ENCODE measurements at places on chromosomes 2 and 18.

GRCh38 chr2:28101892-28102291 lies 211.4 kb downstream of the BABAM2 start:
- no peak for DNase-seq

- no peak for DNase-seq
Observed at GRCh38 chr2:166167449-166167848, 39.6 kb upstream of the SCN1A start.

- peak; percentile 80 for DNase-seq
Observed at GRCh38 chr2:240579771-240580614, 6.5 kb upstream of the CAPN10 start.

DNA sequence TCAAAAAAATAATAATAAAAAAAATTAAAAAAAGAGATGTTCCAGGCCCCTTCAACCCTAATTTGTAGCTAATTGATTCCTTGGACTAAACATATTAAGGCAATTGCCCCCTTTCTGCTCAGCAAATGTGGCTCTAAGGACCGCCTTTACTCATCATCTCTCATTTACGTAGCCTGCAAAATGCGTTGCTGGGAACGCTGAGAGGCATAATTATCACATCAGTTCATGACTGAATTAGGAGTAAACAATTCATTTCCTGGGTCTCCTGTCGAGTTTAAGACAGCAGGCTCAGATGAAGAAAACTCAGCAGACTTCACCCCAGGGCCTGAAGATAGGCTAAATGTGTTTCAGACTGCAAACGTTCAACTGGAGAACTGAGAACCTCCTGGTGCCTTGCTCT lies 413.5 kb downstream of the NBAS start:
- DNase-seq = no peak

GRCh38 chr2:16350211-16350610 lies 315.4 kb downstream of the CYRIA start:
- DNase-seq = no peak

DNA sequence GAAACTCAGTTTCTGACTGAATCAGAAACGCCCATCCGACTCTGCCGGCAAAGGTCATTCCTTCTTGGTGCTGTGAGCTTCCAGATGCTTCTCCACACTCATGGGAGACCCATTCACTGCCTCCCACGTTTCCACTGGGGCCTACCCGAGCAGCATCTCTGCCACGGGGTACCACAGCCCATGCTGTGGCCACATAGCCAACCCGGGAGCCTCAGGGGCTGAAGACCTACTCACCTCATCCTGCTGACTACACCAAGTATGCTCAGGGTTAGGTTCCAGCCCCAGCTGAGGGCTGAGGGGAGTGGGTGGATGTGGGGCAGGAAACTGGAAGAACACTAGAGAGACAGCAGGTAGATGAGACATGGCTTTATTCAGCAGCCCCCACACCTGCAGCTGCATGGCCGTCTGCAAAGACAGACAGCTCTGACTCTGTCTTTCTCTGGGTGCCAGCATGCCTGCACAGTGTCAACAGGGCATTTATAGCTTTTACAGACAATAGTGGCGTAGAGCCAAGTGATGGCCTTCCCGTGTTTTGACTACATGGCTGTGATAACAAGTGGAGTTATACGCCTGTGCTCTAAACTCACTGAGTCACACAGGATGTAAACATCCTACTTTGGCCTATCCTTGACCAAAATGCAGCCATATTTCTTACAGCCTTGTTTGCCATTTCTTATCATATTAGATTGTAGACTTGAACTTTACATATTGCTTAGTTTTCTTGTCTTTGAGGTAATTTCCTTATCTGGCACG lies 16.5 kb upstream of the KLHL23 start:
- DNase-seq = peak; percentile 61

DNA sequence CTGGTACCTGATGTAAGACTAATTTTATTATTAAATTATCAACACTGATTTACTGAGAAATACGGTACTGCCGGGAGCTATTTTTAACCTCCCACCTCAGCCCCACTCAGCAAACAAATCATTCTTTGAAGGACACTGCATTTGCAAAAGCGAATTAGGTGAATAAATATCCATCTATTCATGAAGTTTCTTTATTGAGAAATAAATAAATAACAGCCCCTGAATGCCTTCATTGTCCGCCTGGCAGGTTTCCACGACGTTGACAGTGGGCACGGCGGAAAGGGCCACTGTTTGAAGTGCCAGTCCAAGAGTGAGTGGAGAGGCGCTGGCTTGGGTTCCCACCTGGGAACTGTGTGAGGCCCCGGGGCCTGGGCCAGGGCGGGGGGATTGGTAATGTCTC lies 15.7 kb downstream of the C1QL2 start:
- DNase-seq = no peak

DNA sequence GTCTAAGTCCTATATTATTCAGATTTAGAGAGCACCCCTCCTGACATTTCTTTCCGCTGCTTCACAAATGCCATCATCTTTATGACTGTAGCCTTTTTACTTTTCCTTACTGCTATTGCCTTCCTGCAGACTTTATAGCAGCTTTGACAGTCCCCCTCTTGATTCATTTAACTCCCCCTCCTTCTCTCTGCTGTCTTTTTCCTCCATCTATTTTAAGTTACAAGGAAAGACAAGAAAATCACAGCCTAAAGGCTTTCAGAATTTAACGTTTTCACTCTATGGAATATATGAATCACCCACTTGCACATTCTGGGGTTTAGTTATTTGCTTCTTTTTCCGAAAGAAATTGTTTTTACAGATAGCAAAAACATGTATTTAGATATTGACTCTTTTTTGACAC lies 183.4 kb upstream of the SETBP1 start:
- no peak for DNase-seq

DNA sequence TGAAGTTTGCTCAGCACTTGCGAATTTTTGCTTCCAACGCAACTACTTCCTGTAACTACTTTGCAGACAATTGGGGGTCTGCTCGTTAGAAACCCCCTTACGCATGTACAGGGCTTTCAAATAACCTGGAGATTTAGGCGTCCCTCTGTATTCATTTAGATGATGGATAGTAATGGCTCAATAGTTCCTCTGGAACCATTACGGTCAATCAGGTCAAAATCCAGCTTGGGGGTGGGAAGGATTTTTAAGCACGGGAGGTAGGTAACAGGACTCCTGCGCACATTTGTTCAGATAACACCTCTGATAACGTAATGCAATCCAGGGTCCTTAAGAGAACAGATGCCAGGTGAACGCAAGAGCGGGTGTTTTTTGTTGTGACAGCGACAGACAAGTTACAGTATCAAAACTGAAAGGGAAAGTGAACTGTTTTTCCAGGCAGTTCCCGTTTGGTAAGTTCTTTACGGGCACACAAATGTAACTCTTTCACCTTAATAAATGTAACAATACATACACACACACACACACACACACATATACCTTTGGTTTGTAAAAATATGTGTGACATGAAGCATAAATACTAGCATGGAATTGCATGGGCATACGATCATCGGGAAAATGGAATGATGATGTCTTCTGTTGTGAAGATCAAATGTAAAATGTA lies 3.8 kb upstream of the OSR1 start:
- DNase-seq = peak; percentile 68

- DNase-seq = no peak
Observed at GRCh38 chr2:8615576-8616281, 66.1 kb upstream of the ID2 start.

- no peak for DNase-seq
Observed at GRCh38 chr2:229231328-229231868, 39.7 kb downstream of the PID1 start.

- peak; percentile 82 for DNase-seq
Observed at GRCh38 chr2:188326669-188327301, 35.1 kb downstream of the GULP1 start.

DNA sequence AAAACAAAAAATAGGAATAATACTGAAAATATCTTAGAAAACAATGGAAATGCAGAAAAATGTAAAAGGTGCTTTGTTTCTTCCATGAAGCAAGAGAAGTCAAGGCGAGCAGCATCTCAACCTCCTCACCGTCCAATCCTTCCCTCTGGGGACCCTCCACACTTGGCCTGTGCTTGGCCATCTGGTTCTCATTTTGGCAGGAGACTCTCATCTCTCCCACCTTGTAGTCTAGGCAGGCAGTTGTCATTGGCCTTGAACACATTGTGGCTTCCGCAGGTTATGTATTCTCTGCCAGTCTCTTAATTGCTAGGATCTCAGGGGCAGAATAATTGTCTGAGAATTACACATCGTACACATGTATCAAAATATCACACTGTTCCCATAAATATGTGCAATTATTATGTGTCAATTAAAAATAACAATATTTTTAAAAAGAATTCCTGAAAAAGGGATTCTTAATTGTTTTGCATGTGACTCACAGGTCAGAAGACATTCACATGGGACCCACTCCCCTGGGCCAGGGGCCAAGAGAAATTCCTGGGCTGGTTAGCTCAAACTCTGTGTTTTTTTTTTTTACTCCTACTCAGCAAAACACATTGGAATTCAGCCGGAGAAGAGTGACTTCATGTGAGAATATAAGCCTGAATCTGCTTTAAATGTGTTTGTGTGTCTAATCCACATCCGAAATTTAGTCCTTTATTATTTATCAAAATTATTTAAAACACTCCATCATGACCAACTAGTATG lies 14.0 kb upstream of the ANKRD62 start:
- no peak for DNase-seq

DNA sequence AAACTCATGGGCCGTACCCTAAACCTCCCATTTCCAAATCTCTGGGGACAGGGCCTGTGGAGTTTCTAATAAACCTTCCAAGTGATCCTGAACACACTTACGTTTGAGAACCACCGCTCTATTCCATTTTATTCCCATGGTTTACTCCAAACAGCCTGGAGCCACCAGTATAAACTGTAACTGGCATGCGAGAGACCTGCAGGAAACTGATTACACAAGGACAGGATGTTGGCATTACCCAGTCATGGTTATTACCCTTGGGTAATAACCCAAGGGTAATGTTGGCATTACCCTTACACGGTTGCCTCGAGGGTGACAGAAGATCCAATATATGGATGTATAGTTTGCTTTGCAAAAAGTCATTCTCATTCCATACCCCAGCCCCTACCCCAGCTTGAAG lies 37.0 kb upstream of the YPEL5 start:
- DNase-seq = no peak

DNA sequence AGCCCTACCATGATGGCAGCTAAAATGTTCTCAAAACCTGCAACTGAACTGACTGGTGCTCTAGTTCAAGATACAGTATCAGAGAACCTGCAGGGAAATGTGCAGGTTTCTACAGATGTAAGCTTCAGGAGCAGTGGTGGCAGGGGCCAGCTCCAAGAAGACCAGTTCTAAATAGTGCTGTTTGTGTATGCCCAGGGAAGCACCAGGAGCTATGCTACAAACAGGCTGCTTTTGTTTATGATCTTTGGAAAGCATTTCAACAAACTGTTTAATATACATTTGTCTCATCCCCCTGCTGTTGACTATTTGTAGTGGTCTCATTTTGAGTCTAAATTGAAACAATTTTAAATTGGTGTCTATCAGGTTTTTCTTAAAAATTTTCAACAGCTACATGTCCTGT lies 20.7 kb downstream of the FZD5 start:
- DNase-seq = no peak

GRCh38 chr2:3952866-3953516 lies 249.6 kb downstream of the DCDC2C start:
- no peak for DNase-seq

- DNase-seq = no peak
Observed at GRCh38 chr18:32297579-32298170, 107.8 kb downstream of the MEP1B start.

DNA sequence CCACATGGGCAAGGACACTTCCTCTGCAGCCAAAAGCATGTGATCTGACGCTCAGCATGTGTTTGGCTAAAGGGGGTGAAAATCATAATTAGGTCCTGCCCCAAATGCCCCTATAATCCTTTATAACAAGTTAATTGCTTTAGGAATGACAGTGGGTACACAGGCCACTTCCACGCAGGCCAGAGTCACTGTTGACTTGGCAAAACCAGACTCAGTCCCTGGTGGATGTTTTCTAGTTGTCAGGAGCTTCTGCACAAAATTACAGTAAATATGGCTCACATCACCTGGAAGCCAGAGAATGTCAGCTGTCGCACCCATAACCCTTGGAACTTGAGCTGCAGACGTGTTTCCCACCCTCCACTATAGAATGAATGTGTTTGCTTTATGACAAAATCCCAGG lies 13.3 kb upstream of the PXDN start:
- DNase-seq = no peak

DNA sequence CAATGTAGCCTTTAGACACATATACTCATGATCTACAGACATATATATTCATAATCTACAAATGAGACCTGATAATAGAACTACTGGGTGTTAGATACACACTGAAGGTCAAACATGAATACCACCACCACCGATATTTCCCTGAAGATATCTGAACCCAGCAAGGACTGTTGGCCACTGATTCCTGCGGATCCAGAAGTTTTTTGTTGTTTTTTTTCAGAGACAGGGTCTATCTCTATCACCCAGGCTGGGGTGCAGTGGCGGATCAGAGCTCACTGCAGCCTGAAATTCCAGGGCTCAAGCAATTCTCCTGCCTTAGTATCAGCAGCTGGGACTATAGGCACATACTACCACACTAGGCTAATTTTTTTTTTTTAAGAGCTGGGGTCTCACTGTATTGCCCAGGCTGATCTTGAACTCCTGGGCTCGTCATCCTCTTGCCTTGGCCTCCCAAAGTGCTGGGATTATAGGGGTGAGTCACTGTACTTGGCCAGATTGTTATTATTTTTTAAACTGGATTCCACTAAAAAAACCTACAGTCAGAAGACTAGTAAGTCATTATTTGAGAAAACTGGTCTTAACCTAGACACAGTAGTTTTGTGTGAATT lies 1.8 kb downstream of the METTL5 start:
- DNase-seq = no peak

DNA sequence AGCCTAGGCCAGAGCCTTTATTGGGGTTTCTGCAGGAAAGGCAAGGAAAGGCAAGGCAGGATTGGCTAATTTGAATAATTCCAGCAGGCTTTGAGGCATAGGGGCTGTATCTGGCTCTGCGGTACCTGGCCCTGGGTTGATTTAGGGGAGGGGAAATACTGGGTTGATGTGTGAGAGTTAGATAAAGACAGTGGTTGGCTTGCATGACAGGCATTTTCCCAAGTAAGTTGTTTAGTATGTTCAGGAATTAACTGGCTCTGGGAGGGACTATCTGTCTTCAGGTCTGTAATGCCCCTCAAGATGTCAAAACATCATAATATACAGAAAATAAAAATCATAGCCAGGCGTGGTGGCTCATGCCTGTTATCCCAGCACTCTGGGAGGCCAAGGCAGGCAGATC lies 98.7 kb downstream of the UBR3 start:
- DNase-seq = no peak

DNA sequence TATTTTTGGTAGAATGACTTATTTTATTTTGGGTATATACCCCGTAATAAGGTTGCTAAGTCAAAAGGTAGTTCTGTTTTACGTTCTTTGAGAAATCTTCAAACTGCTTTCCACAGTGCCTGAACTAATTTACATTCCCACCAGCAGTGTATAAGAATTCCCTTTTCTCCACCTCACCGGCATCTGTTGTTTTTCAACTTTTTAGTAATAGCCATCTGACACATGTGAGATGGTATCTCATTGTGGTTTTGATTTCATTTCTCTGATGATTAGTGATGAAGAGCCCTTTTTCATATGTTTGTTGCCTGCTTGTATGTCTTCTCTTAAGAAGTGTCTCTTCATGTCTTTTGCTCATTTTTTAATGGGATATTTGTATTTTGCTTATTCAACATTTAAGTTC lies 215.2 kb upstream of the TFPI start:
- no peak for DNase-seq
